ENCODE measurements at places on chromosomes 7 and 10.

GRCh38 chr7:87517136-87517815 is 41.8 kb upstream of the ABCB4 start:
- DNase-seq, result no peak

- DNase-seq, result no peak
Observed at GRCh38 chr7:41339913-41340676, 362.8 kb downstream of the INHBA start.

DNA sequence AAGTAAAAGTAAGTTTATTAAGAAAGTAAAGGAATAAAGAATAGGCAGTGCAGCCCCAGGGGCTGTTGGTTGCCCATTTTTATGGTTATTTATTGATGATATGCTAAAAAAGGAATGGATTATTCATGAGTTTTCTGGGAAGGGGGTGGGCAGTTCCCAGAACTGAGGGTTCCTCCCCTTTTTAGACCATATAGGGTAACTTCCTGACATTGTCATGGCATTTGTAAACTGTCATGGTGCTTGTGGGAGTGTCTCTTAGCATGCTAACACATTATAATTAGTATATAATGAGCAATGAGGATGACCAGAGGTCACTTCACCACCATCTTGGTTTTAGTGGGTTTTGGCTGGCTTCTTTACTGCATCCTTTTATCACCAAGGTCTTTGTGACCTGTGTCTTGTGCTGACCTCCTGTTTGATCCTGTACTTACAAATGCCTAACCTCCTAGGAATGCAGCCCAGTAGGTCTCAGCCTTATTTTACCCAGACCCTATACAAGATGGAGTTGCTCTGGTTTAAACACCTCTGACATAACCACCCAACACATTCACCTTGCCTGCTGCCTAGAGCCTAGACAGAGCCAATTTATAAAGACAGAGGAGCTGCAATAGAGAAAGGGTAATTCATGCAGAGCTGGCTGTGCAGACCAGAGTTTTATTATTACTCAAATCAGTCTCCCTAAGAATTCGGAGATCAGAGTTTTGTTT is 10.9 kb upstream of the ERCC6 start:
- no peak for DNase-seq

DNA sequence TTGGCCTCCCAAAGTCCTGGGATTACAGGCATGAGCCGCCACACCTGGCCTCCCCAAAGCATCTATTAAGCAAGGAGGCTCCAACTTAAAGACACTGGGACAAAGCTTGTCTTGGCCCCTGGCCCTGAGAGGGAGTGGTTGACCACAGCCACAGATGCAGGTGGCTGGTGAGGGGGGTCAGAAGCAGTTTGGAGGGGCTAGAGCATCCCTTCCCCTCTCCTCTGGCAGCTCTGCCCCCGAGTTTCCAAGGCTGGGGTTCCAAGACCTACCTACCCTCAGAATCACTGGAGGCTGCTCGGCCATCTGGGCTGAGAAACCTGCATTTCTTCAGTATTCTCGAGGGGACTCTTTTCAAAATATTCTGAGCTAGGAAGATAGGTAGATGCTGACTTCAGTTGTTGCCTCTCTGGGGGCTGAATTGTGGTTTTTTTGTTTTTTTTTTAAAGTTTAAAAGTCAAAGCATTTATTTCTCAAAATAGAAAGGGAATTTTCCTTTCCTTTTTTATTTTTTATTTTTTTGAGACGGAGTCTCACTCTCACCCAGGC is 32.6 kb downstream of the DDIT4 start:
- DNase-seq, result no peak

DNA sequence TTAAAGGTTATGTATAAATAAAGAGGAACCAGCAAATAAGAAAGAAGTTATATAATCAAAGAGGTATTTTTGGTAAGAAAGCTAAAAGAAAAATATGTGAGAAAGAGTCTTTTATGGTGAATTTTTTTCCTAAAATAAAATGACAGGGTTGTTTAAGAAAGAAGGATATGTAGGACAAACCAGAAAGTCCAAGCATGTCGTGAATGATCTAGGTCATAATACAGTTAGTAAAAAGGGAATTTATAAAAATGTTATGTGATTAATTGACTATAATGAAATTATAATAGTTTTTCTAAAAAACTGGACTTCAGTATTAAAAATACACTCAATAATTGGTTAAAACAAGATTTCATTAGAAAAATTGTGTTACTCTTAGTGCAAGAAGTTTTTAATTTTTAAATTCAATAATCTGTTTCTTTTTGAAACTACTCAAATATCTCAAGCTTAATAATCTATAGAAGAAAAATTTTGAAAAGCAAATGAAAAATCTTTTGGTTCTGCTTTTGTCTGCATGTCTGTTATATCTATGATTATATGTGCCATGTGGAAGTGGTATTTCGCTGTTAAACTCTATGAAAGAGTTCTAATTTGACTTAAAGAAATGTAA is 23.3 kb downstream of the AVL9 start:
- no peak for DNase-seq

DNA sequence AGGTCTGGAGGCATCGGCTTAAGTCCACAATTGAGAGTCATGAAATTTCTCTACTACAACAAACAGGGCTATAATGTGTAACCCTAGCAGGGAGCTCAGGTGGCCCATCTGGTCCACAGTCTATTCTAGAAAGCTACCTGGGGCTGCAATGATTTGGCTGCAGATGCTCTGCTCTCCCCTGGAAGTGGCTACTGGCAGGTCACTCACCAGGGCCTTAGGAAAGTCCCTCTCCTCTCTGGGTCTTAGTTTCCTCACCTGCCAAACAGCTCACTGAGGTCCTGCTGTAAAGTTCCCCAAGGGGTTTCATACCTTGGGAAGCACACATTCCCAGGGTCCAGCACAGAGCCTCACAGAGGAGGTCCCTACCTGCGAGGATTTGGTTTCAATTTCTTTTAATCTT is 2.5 kb downstream of the IGFBP3 start:
- no peak for DNase-seq

DNA sequence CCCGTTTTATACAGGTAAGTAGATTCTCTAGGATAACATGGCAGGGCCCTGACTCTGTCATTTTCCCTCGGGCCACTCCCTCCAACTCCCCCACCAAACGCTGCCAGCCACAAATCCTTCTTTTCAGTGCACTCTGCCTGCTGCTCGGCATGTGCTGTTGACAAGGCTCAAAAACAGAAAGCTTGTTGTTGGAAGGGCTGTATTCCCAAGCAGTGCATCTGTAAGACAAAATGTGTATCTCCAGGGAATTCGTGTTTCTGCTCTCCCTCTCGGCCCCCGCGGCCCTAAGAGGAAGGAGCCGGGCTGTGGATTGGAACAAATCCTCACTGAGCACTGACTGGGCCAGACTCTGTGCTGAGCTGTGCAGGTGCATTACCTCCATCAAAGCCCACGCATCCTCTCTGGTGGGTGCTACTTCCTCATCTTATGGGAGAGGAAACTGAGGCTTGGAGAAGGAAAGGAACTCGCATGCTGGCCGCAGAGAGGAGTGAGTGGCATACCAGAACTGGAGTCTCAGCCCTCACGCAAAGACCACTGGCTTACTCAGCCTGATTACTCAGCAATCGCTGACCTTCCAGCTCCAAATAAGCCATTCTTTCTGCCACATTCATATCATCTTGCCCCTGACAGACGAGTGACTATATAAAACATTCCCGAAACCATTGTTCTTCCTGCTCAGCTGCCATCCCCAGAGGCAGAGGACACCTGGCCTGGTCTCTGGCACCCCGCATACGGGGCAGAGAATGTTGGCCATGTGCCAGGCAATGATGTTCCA is 33.5 kb upstream of the ENO4 start:
- DNase-seq, result no peak

Measured in stimulated activated CD4-positive, alpha-beta T cell treated with anti-CD3 and anti-CD28 coated beads, Interleukin-15, amount 100 ng/mL, for 1 hour (primary cell).